ENCODE measurements at places on chromosomes 4 and X.

DNA sequence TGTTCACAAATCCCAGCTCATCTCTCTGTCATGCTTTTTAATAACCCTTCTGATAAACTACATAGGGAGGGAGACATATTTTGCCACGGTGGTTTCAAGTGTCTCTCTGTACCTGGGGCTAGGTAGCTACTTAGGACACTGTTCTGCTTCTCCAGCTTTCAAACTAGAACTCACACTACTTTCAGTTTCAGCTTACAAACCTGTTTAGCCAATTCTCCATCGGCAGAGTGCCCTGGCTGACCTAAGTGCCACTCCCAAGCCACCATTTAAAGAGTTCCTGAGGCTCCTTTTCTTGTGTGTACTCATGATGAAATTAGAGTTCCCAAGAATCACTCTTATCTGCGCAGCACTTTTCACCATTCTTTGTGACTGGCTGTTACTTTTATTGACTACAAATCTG, 899.2 kb downstream of the FAT4 start:
- DNase-seq, result no peak

DNA sequence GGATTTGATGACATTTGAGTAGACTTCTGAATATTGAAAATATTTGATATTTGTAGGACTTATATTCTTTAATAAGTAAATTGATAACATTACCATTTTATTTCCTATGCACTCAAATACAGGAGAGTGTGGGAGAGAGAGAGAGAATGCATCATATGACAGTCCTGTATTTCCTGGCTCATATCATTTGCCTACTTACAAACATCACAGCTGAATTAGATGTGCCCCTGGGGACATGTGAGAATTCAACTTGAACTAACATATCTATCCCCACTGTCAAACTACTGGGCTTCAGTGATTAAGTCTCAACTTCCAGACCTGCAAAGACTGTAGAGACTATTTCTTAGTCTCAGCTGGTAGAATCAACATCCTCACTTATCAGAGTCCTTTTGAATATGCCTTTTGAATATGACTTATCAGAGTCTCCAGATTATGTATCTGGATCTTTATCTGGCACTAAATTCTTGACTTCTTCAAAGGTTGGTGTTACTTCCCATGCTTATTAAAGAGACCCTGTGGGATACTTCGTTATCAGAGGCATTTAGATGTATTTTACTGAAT, 75.5 kb downstream of the PABPC4L start:
- no peak for DNase-seq

DNA sequence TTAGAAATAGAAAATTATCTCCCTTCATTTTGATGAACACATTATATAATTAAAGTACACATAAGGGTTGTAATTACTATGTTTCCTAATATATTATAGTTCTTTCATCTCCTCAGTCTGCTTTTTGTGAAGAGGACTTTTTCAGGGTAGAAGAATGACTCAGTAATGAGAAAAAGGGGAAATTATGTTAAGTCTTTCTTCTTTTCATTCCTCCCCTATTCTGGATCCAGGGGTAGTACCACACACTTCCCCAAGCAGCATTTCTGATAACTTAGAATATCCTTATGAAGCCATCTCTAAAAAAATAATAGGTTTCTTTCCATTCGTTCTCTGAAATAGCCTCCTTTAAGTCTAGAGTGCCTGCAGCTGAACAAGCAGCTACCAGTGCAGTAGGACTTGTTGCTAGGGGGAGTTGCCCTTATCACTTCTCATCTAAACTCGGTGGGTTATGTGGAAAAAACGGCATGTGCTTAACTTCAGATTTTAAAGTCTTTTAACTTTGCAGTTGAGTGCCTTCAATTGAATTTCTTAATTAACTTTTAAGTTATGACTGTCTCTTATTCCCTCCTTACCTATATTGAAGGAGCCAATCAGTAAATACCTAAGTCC, 184.8 kb downstream of the ARHGAP24 start:
- no peak for DNase-seq

GRCh38 chrX:154727871-154728270, 23.0 kb downstream of the GAB3 start:
- no peak for DNase-seq

GRCh38 chr4:32488690-32489089, 1768.5 kb downstream of the PCDH7 start:
- no peak for DNase-seq

- DNase-seq, result no peak
These were observed 42.1 kb downstream of the NFKB1 start for GRCh38 chr4:102543030-102543928.

GRCh38 chrX:30643313-30643821, 9.9 kb upstream of the GK start:
- DNase-seq, result no peak

DNA sequence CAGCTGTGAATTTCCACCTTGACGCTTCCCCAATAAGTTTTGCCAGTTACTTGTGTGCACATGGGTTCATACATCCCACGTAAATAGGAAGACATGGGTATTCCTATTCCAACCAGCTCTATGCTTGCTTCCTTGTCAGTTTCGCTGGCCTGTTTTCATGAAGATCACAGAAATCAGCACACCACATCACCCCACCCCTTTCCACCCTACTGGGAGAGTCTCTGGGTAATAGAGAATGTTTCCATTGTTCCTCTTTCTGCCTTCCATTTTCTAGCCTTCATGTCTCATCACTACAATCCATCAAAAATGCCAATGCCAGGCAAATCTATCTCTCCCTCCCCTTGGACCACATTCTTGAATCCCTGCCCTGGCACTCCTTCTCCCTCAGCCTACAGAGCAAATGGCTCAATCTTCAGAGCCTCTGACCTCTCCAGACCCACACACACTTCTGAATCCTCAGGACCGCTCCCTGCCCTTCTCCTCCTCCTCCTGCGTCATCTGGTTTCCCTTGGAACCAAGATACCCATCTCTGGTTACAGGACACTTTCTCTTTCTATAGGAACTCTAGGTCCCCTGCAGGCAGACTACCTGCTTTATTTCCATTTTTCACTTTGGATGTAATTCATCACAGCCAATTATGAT, 323.3 kb downstream of the DHX15 start:
- DNase-seq, result no peak

DNA sequence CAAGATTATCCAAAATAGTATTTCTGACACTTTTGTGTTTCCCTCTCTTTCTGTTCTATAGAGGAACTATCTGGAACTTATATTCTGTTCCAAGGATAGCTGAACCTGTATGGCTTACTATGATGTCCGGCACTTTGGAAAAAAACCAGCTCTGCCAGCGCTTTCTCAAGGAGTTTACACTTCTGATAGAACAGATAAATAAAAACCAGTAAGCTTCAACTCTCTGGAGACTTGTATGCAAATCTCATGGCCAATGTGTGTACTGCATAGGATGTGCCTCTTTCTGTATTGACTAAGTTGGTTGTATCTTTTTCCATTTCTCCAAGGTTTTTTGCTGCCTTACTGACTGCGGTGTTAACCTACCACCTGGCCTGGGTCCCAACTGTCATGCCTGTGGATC, 92.5 kb downstream of the FNIP2 start:
- no peak for DNase-seq

DNA sequence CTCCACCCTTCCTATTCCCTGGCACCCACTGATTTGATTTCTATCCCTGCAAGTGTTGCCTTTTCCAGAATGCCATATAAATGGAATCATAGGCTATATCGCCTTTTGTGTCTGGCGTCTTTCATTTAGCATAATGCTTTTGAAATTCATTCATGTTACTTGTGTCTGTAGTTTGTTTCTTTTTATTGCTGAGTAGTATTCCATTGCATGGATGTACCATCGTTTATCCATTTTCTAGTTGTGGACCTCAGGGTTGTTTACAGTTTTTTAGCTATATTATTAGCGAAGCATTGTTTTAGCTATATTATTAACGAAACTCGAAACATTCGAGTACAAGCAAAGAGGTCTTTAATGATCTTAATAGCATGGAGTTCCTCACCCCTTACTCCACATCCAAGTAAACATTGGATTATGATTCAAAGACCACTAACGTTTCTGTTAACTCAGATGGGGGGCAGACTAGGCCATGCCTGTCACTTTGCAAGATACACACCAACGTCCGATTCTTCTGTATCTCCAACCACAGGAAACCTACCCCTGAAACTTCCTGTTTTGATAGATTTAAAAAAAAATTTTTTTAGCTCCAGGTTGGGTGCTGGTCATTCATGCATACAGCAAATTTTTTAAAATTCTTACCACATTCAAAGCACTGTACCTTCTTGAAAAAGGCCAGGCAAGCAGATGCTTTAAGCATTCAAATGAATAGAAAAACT, 1.1 kb downstream of the DCK start:
- DNase-seq, result no peak

GRCh38 chr4:94744850-94745249, 12.9 kb upstream of the BMPR1B start:
- DNase-seq, result no peak

DNA sequence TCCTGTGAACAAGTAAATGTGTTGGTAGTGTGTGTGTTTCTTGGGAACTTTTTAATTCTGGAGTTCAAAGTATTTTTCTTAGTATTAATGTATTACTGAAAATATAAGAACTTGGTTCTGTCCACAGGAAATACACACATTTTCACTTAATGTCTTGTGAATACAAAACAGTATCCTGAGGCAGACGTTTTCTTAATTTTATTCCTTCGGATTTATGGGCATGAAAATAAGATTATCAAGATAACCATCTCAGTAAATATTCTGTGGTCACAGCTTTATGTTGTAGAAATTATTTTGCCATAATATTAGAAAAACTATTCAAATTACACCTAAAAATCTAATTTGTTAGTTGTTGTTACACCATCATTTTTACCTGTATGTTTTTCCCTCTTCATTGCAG, 29.8 kb downstream of the NFKB1 start:
- DNase-seq, result no peak

DNA sequence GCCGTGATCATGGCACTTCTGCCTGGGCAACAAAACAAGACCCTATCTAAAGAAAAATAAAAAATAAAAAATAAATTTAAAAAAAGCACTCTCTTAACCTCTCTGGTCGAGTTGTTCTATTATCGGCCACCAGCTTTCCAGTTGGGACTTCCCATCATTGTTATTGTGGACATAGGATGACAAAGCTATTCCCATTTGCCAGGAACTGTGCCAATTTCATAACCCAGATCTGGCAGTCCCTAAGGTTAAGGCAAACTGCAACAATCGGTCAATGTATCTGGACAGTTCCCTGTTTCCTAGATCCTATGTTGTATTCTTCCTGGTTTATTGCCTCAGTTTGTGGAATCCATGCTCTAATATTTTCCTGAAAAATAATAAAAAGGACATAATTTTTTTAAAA, 17.8 kb upstream of the ANXA5 start:
- DNase-seq, result no peak

DNA sequence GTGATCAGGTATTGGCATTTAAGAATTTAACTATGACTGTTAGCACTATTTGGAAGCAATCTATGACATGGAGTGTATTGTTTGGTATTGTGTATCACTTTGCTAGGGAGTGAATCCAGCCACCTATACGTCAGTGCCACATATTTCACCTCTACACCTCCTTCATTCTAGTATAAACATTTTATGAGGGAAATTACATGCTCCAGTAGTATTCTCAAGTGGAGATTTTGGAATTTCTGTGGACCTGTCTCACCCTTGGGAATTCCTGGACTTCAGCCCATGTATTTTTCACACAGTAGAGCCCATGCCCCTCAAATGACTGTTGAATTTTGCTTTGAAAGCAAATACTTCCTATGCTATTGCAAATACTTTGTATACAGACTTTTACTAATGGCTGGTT, 11.3 kb downstream of the BST1 start:
- no peak for DNase-seq

DNA sequence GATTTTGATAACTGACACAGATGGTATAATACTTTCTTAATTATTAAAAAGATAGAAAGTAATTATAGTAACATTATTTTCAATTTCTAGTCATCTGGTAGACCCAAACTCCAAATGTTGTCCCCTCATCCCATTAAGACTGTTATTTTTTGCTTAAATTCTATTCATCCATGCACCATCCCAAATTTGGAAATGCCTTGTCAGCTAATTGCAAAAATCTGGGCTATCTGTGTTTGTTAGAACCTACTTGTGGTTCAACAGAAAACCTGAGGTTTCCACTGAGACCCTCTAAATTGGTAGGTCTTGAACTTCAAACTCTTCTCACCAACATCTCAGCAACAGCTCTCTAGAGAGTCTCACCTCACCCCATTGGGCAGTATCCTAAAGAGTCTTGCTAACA, 172.2 kb upstream of the ADGRL3 start:
- no peak for DNase-seq

DNA sequence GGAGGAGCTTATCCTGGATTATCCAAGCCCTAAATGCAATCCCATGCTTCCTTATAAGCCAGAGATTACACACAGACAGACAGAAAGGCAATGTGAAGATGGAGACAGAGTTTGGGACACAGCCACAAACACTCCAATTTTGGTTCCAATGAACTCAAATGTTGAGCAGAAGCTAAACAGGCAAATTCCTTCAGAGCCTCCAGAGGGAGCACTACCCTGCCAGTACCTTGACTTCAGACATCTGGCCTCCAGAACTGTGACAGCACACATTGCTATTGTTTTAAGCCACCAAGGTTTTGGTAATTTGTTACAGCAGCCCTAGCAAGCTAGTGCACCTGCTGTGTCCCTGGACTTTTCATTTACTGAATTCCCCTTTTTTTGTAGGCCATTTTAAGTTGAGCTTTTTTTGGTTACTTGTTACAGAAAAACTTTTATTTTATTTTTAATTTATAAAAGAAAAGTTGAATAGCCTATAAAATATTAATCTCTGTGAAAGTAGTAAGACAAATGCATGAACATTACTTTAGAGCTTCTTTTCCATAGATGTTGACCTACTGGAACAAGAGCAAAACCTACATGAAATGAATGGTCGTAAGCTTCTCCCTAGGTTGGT, 33.4 kb upstream of the SRD5A3 start:
- peak; percentile 14 for DNase-seq

- no peak for DNase-seq
These were observed 139.6 kb downstream of the ADAMTS3 start for GRCh38 chr4:72429397-72429889.

DNA sequence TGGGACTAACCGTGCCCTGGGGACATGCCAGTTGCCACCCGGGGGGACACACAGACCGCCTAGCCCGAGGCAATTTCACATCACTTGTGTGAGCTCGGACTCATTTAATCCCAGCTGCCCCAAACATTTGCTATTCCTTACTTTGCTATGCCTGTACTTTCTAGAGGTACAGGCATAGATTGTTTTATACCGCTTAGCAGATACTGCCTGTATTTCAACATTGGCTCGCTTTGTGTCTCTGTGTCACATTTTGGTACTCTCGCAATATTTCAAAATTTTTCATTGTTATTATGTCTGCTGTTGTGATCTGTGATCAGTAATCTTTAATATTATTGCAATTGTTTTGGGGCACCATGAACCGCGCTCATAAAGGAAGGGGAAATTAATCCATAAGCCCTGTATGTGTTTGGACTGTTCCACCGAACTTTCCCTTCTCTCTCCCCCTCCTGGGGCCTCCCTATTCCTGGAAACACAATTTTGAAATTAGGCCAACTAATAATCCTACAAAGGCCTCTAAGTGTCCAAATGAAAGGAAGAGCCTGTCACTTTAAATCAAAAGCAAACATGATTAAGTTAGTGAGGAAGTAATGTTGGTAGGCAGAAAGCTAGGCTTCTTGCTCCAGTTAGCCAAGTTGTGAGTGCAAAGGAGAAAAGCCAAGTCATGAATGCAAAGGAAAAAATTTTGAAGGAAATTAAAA, 568 bp upstream of the CASP6 start:
- no peak for DNase-seq

All from activated T-cell treated with anti-CD3 and anti-CD28 coated beads for 24 hours (primary cell).